ENCODE measurements at places on chromosomes 7 and 10.

DNA sequence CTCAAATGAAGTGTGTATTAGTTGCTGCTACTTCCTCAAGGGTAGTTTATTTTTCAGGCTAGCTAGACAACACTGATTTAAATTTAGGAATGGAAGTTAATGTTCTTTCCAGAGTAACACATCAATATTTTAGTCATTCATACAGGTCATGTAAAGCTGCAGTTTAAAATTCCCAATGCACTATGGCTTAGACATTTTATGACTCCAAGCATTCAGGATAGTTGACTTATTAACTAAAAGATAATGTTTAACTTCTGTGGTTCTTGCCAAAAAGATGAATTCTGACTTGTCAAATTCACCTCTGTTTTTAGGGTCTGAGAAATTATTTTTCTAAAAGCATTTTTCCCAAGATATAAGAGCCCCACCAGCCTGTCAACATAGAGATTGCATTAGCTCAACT is 131.9 kb downstream of the TFPI2 start:
- no peak for DNase-seq

- no peak for DNase-seq
Observed at GRCh38 chr7:95199779-95200558, 124.4 kb downstream of the PON1 start.

- DNase-seq = peak; percentile 7
Observed at GRCh38 chr10:80382989-80383388, 25.4 kb upstream of the PRXL2A start.

GRCh38 chr10:132793871-132794849 is 8.2 kb upstream of the NKX6-2 start:
- no peak for DNase-seq

- DNase-seq = no peak
Observed at GRCh38 chr7:67635271-67635670, 638.6 kb downstream of the TYW1 start.

DNA sequence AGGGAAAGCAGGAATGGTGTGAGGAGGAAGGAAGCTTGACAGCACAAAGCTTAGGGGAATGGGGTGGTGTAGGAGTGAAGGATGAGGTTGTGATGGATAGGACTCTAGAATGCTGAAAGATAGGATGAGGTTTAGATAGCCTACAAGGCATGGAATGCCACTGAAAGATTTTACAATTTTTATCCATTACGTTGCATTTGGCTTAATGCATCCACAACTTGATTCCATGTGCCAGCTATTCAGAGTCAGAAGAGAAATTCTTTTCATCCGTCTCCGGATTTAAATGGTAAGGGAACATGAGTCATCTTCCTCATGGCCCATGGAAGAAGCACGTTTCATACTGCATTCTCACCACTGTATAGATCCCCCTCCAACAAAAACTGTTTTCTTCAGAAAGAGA is 212.4 kb upstream of the BMPER start:
- no peak for DNase-seq

GRCh38 chr7:47443049-47443448 is 138.9 kb downstream of the TNS3 start:
- no peak for DNase-seq

GRCh38 chr7:92547579-92547978 is 19.0 kb downstream of the RBM48 start:
- peak; percentile 12 for DNase-seq

- no peak for DNase-seq
Observed at GRCh38 chr7:116557901-116558300, 33.1 kb downstream of the CAV1 start.

DNA sequence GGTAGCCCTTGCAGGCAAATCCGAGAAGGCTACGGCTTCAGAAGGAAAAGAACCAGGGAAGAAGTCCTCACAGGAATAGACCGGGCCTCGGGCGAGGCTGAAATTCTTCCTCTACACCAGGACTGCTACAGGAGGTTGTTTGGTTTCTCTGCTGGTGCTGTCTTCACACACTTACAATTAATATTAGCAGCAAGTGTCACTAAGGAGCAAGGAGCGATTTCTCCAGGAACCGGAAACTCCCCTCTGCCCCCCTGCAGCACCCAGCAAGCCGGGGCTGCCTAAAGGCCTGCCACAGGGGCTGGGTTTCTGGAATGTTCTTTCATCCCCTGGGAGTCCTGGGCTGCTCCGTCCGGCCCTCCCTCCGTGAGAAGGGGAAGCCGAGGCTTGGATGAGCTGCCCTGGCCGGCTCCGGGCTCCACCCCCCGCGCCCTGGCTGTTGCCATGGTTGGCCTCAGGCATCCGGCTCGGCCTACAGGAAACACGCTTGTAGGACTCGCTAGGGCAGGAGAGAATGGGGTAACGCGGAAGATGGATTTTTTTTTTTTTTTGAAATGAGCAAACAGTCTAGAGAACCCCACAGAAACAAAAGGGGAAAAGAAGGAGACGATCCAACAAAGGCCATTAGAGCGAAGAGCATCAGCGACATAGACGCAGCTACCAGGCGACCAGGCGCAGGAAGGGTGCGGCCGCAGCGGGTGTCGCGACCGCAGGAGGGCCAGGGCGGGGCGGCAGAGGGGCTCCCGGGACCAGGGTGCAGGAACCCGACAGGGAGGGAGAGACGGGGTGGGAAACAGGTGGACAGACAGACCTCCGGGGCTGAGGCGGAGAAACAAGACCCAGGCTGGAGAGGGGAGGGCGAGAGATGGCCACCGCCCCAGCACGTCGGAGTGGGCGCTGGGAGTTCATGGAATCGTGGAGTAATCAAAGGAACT is 33.0 kb downstream of the EN2 start:
- no peak for DNase-seq

DNA sequence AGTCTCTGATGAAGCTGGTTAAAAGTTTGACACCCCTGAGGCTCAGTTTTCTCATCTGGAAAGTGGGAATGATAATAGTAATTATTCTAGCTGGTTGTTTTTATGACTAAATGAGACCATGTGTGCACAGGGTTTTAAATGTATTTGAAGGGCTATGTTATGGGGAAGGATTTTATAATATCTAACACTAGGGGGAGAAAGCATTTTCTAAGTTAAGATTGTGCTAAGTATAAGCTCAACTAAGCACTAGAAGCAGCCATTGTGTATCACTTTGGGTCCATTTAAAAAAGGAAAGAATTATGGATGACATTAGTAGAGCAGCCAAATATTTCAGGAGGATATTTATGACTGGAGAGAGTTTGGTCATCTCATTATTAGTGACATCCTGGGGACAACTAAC is 49.5 kb upstream of the CREB5 start:
- no peak for DNase-seq

DNA sequence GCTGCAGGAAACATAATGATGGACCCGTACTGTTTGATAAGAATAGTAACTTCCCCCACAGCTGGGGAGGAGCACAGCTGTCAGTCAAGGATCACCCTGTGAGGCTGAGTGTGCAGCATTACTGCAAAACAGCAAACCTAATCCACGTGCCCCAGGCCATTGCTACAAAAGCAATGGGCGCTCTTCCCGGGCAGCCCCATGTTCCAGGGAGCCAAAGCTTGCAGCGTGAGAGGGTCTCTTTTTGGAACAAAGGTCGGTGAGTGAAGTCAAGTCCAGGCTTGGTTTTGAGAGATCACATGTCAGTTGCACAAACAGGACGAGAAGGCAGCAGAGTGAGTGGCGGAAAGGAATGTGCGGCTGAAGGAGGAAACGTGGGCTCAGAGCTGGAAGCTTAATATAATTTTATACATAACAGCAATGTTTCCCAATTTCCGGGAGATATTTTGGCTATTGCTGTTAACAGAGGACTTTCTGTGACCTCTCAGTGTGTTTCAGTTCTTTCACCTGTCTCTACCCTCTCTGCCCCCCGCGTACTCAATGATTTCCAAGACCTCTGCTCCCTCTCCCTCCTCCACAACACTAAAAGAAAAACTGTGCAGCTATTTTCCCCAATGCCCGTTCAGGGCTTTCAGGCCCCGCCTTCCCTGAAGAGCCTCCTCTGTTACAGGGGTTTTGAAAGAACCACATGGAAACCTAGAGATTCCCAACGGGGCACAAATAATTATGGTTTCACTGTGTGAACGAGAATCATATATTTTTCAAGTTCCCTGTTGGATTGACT is 128.9 kb downstream of the MTPAP start:
- no peak for DNase-seq

- no peak for DNase-seq
Observed at GRCh38 chr7:154569916-154570315, 433.0 kb downstream of the PAXIP1 start.

GRCh38 chr10:3835770-3836169 is 50.8 kb upstream of the KLF6 start:
- no peak for DNase-seq

DNA sequence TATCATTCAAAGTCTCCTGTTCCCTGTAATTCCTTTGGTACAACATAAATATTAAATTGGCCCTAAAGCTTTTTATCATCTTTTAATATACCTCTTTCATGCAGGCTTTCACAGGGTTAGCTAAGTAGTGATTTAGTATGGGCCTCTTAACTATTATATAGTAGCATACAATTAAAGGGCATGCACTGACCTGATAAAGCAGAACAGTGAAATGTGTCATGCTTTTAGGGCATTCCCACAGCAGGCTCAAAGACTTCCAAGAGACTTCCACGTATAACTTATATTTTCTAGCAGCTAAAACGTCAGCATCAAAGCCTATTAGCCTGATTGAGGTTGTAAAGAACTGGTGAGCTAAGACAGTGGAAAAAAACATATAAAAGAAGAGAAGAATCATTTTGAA is 35.3 kb downstream of the SAMD8 start:
- no peak for DNase-seq

GRCh38 chr7:32481921-32482320 is 8.3 kb downstream of the LSM5 start:
- DNase-seq = no peak

DNA sequence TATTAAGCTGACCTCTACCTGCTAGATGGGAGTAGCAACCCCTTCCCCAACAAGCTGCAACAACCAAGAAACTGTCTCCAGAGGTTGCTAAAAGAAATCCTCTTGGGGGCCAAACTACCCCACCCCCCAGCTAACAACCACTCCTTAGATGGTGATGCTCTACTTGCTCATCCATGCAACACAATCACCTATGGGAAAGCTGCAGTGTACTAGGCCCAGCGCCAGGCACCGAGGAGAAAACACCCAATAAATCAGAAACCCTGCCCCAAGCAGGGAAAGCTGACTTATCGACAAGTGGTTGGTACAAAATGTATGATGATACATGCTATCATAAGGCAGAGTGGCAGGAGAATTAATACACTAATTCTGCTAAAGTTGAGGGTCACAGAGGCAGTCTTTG is 17.3 kb downstream of the SLC25A13 start:
- DNase-seq = no peak

DNA sequence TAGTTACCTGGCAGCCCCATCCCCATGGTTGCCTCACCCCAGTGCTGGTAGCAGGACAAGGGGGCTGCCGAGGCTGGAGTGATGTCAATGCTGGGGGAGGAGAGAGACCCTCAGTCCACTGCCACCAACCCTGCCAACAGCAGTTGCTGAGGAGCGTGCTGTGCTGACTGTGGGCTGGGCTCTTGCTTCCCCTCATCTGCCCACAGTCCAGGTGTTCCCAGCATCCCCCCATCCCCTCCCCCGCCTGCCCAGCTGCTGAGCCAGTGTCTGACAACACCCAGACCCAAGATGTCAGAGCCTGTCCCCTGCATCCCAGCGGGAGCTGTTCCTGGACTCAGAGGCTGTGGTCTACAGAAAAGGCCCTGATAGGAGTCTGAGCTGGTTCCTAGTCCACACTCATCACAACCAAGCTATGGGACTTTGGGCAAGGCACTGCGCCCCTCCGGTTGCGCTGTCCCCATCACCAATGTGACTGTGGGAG is 14.6 kb upstream of the PSAP start:
- DNase-seq = no peak

DNA sequence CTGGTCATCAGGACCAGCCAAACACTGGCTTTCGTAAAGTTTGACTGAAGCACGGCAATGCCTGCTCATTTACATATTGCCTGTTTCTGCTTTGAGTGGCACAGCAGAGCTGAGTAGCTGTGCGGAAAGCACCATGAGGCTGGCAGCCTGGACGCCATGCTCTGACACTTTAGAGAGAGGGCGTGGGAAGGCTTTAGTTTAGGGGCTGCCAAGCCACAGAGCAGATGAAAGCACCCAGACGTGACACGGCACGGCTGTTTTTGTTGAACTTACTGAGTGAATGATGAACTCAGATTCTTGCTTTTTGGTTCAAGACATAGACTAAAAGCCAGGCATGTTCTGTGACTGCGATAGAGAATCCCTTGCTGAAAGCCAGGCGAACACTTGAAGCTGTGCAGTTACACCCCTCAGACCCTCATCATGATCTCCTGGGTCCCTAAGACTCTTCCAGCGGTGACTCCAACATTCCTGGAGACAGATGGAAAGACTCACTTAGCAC is 182.1 kb downstream of the ZMYND11 start:
- no peak for DNase-seq

GRCh38 chr10:29737074-29737593 is 102.4 kb upstream of the SVIL start:
- peak; percentile 8 for DNase-seq

DNA sequence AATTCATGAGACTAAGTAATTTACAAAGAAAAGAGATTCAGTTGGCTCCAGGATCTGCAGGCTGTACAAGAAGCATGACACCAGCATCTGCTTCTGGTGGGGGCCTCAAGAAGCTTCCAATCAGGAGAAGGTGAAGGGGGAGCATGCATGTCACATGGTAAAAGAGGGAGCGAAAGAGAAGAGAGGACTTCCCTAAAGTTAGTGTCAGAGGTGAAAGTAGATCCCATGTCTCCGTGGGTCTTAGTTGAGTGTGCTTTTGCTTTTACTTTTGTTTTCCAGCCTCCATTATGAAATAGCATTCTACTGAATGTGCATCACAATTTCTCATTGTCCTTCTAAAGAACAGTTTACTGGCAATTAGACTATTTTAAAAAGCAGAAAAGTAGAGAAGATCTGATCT is 213.6 kb upstream of the FZD1 start:
- no peak for DNase-seq

DNA sequence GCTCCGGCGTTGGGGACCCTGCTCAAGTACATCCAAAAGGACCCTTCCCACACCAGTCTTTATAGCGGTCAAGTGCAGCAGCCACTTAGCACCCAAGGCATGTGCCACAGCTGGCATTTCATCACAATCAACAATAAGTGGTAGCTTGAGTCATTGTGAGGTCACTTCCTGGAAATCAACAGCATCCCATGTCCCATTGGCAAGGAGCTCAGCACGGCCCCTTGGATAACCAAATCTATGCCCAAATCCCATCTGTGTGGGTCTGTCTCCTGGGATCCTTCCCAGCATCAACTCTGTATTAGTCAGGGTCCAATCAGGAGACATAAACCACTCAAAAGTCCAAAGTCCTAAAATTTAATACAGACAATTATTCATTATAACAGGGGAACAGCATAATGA is 27.1 kb downstream of the MDH2 start:
- DNase-seq = no peak
